ENCODE measurements at places on chromosomes 11 and 22. TPM values are rescaled to one million over a fixed set of nuclear protein-coding genes. Genes with fewer than 3 reads are reported as not detected.

GRCh38 chr11:125148743-125149142, 15.8 kb upstream of the PKNOX2 start:
- H3K27me3 ChIP-seq = no peaks in the 10 kb centered on the region
- no peaks in the 10 kb centered on the region for H3K4me1 ChIP-seq
- H3K27ac ChIP-seq = no peak overlapping the region
- no peak for DNase-seq
- H3K4me3 ChIP-seq = no peak overlapping the region
- H3K36me3 ChIP-seq = no peaks in the 10 kb centered on the region

TUBA8 gene
- polyA plus RNA-seq = 3.0 TPM

TEX12 gene
- polyA plus RNA-seq = not detected

GRCh38 chr11:70506986-70507385, 108.7 kb downstream of the CTTN start:
- H3K4me3 ChIP-seq = no peak overlapping the region
- no peaks in the 10 kb centered on the region for H3K27me3 ChIP-seq
- DNase-seq = no peak
- H3K36me3 ChIP-seq = no peaks in the 10 kb centered on the region
- no peak overlapping the region for H3K27ac ChIP-seq
- H3K4me1 ChIP-seq = no peaks in the 10 kb centered on the region

- no peak overlapping the region for H3K27ac ChIP-seq
- no peaks in the 10 kb centered on the region for H3K4me1 ChIP-seq
- no peak overlapping the region for H3K4me3 ChIP-seq
- no peaks in the 10 kb centered on the region for H3K27me3 ChIP-seq
- no peaks in the 10 kb centered on the region for H3K36me3 ChIP-seq
- no peak for DNase-seq
Observed at GRCh38 chr11:57823859-57824258, 62.3 kb downstream of the CTNND1 start.

GRCh38 chr11:95991101-95991500, 67.2 kb upstream of the MTMR2 start:
- no peaks in the 10 kb centered on the region for H3K36me3 ChIP-seq
- H3K4me3 ChIP-seq = no peak overlapping the region
- H3K27me3 ChIP-seq = no peaks in the 10 kb centered on the region
- H3K4me1 ChIP-seq = peaks cover 5% of the 10 kb centered on the region
- DNase-seq = no peak

DNA sequence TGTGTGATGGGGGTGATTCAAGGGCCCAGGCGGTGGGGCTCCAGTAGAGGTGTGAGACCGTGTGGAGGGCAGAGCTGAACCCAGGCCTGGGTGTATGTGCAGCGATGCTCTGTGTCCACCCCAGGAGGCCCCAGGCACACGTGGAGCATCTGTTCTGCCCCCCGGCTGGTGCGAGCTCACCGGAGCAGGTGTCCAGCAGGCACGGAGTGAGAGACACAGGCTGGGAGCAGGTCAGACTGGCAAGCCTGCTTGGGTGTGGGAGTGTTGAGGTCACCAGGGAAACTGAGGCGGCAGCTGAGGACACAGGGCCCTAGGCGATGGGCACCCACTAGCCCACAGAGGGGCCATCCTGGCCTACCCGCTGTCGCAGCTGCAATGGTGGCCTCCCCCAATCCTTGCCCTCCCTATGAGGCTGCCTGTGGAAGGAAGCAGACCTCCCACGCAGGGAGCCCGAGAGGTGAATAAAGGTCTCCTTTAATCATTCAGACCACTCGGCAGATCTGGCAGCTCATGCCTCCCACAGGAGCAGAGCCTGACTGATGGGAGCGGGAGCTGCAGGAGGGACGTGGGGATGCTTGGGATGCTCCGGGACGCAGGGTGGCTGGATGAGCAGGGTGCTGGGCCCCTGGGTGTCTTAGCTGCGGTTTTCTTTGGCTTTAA, 1165.1 kb downstream of the BRD1 start:
- no peak for DNase-seq
- no peaks in the 10 kb centered on the region for H3K27me3 ChIP-seq
- no peaks in the 10 kb centered on the region for H3K36me3 ChIP-seq
- H3K27ac ChIP-seq = no peak overlapping the region

- no peak overlapping the region for H3K27ac ChIP-seq
- H3K27me3 ChIP-seq = no peaks in the 10 kb centered on the region
- peaks cover 17% of the 10 kb centered on the region for H3K4me1 ChIP-seq
Observed at GRCh38 chr22:23753385-23753784, 840 bp downstream of the VPREB3 start.

DNA sequence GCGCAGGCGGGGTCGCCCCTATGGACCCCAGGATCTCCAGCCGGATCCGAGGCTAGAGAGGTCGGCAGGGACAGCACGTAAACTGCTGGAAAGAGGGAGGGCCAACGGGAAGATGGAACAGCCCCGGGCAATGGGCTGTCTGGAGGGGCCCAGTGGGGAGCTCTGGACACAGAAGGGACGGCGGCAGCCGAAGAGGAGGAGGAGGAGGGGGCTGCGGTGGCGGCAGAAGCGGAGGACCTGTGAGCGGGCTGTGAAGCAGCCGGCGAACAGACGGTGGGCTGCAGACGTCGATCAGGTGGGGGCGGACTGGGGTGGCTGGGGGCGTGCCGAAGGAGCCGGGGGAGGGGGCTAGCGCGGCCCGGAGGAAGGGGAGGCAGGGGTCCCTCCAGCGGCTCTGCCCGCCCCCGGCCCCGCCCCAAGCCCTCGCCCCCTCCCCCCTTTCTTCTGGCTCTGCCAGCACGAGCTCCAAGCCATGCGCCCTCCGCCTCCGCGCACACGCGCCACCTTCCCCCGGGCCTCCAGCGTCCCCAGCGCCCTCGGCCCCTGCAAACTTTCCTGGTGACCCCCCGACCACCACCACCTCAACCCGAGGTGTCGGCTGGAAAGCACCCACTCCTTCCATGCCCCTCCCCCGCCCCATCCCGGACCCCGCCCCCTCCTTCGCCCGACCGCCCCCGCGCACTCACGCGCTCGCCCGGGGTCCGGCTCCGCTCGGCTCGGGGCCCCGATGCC, 432 bp downstream of the TNKS1BP1 start:
- H3K4me1 ChIP-seq = peaks cover 45% of the 10 kb centered on the region
- DNase-seq = peak; percentile 80
- peaks cover 15% of the 10 kb centered on the region for H3K36me3 ChIP-seq
- peak overlapping the region; percentile 90 for H3K4me3 ChIP-seq
- H3K27me3 ChIP-seq = no peaks in the 10 kb centered on the region
- H3K27ac ChIP-seq = peak overlapping the region; percentile 93

DNA sequence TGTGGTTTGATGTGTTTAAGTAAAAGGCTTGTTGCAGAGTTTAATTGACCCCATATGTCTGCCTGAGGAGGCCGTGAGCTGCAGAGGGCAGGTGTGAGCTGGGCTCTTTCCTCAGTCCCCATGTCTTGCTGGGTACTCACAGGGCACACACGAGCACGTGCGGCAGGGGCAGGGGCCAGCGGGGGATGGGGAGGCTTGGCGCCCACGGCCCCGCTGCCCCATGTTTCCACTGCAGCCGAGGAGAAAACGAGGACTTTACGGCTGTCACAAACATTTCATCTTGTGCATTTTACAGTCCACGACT, 24.7 kb upstream of the CCDC188 start:
- no peak overlapping the region for H3K4me3 ChIP-seq
- no peaks in the 10 kb centered on the region for H3K27me3 ChIP-seq
- no peaks in the 10 kb centered on the region for H3K4me1 ChIP-seq
- no peak for DNase-seq
- H3K27ac ChIP-seq = no peak overlapping the region

- H3K4me3 ChIP-seq = peak overlapping the region; percentile 37
- H3K36me3 ChIP-seq = no peaks in the 10 kb centered on the region
- H3K27me3 ChIP-seq = no peaks in the 10 kb centered on the region
- peak; percentile 81 for DNase-seq
Observed at GRCh38 chr22:49657275-49657973, 170.2 kb downstream of the BRD1 start.

DNA sequence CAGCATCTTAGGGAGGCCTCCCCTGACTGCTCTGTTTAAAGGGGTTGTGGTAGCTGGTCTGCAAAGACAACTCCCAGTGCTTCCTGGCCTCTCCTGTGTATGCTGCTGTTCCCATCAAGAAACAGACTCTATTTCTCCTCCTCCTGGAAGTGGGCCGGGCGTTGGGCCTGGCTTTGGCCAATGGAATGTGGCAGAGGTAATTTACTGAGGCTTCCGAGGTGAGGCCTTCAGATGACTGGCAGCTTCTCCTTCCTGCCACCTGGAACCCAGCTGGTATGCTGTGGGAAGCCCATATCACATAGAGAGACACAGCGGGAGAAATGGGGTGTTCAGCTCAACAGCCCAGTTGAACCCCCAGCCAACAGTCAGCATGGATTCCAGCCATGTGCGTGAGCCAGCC, 25.1 kb upstream of the EIF3D start:
- H3K36me3 ChIP-seq = no peaks in the 10 kb centered on the region
- peaks cover 30% of the 10 kb centered on the region for H3K27me3 ChIP-seq
- H3K27ac ChIP-seq = no peak overlapping the region
- no peak overlapping the region for H3K4me3 ChIP-seq

AMBRA1 gene
- polyA plus RNA-seq = 8.4 TPM

DNA sequence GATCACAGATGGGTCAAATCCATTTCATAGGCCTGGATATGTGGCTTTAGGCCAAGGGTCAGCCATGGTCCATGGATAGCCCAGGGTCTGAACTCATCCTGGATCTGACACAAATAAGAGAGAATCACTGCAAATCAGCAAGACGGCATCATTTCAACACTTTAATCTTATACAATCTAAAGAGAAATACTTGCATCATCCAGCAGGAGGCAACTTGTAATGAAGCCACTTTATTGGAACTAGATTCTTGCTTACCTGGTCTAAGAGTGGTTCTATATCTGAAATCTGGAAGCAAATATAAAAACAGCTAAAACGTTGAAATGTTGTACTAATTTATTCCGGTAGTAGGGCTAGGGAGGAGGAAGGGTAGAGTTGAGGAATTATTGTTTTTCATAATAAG, 870.1 kb downstream of the JRKL start:
- H3K27me3 ChIP-seq = no peaks in the 10 kb centered on the region
- no peaks in the 10 kb centered on the region for H3K4me1 ChIP-seq
- no peak for DNase-seq
- no peak overlapping the region for H3K27ac ChIP-seq
- no peak overlapping the region for H3K4me3 ChIP-seq
- no peaks in the 10 kb centered on the region for H3K36me3 ChIP-seq

DNA sequence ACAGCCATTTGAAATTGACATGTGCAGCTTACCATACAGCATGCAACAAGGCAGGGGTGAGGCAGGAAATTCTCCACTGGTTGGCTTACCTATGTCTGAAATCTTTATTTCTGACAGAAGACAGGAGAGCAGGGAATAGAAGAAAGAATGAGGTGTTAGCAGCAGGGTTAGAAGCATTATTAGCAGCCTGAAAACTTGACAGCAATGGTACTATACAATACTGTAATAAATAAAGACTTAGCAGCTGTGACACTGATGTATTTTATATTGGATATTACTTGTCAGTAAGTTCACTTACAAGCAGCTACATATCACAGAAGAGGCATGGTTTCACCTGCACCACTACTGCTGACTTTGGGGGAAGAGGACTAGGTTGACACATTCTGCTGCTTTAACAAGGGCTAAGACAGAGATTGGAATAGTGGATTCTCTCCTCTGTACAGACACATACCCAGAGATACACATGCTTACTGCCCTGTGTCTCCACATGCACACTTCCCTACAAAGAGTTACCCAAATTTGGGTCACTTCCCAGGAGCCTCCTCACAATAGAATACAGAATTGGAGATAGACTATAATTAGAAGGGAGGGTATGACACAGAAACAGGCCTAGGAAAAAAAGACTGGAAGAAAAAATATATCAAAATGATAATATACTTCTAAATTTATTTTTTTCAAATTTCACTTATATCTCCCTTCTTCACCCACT, 145.8 kb upstream of the NARS2 start:
- H3K4me3 ChIP-seq = no peak overlapping the region
- no peak overlapping the region for H3K27ac ChIP-seq
- no peaks in the 10 kb centered on the region for H3K27me3 ChIP-seq
- H3K4me1 ChIP-seq = no peaks in the 10 kb centered on the region

GRCh38 chr11:33778675-33779074, 4.4 kb upstream of the FBXO3 start:
- H3K4me3 ChIP-seq = no peak overlapping the region
- H3K36me3 ChIP-seq = no peaks in the 10 kb centered on the region
- no peak overlapping the region for H3K27ac ChIP-seq
- DNase-seq = no peak

- no peaks in the 10 kb centered on the region for H3K27me3 ChIP-seq
- no peak overlapping the region for H3K4me3 ChIP-seq
- H3K27ac ChIP-seq = peak overlapping the region; percentile 30
- no peaks in the 10 kb centered on the region for H3K36me3 ChIP-seq
Observed at GRCh38 chr11:60377401-60378136, 763 bp upstream of the MS4A7 start.

PATE2 gene
- not detected for polyA plus RNA-seq

DNA sequence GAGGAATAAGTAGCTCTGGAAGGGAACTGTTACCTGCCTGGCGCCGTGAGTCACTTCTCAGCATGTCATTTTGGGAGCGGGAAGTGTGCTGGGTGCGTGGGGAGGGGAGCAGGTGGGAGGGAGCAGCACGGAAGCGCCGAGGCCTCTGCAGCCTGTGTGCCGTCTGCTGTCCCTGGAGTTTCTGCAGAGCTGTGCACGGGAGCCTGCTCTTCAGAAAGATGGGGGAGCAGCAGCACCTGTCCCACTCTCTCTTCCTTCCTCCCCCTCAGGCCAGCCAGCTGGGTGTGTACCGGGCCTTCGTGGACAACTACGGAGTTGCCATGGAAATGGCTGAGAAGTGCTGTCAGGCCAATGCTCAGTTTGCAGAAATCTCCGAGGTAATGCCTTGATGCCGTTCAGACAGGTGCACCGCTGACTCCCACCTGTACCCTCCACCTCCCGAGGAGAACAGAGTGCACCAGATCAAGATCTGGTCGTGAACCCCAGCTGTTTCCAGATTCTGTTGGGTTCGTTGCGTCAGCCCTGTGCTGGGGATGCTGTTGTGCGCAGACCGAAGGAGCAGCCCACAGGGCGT, 87.9 kb downstream of the BCR start:
- no peak overlapping the region for H3K27ac ChIP-seq
- no peaks in the 10 kb centered on the region for H3K27me3 ChIP-seq

GRCh38 chr22:37599153-37599552, 9.5 kb upstream of the GGA1 start:
- no peak overlapping the region for H3K27ac ChIP-seq
- no peaks in the 10 kb centered on the region for H3K36me3 ChIP-seq
- no peak for DNase-seq
- no peaks in the 10 kb centered on the region for H3K4me1 ChIP-seq

DNA sequence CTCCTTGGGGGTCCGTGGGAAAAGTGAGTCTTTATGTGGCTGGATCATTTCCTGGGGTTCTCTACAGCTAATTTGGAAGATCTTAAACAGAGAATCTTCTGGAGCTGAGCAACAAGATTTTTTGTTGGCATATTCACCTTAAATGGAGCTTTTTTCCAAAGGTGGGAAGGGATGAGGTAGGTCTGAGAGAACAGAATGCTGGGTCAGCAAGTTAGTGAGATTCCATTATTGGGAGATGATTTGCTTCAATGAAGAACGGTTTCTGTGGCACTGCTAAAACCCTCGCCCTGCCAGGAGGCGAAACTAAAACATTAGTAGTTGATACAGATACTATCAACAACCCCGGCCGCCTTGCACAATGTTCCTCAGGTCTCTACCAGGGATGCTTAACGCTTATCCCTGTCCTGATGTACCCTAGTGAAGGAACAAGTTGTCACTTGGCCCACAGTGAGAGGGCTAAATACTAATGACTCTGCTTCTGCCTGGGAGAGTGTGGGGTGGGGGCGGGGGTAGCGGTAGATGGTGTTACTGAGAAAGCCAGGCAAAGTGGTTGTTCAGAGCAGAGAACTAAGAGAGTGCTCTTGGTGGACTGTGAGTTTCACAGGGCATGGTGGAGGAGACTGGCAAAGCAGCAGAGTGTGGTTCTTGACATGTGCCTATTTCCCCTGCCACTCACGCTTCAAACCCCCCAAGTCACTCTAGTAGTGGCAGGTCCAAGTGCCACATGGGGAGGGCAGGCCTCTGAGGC, 63.7 kb upstream of the CYP2D6 start:
- H3K4me1 ChIP-seq = peaks cover 3% of the 10 kb centered on the region
- no peaks in the 10 kb centered on the region for H3K27me3 ChIP-seq
- no peak overlapping the region for H3K4me3 ChIP-seq
